Uterine smooth muscle cell (primary cell): ENCODE measurements at places on chromosomes 1 and 21. TPM values are rescaled to one million over a fixed set of nuclear protein-coding genes. Genes with fewer than 3 reads are reported as not detected.

Gene UFC1
- 85.5 and 86.7 TPM in 2 replicates for total RNA-seq

Gene KRTAP20-2
- total RNA-seq = not detected in 2 replicates

Gene KCND3
- total RNA-seq = under 0.01 and 0.25 TPM in 2 replicates

Gene MEX3A
- total RNA-seq = 0.89 and 1.7 TPM in 2 replicates

Gene SYT11
- 40.4 and 46.0 TPM in 2 replicates for total RNA-seq

Gene C4BPA
- not detected in 2 replicates for total RNA-seq

Gene RGS8
- under 0.01 TPM in 1 of 2 replicates, not detected in the other for total RNA-seq

Gene CAMK1G
- 8.4 and 14.6 TPM in 2 replicates for total RNA-seq

Gene LIPI
- not detected in 2 replicates for total RNA-seq

Gene PARS2
- 5.3 and 6.5 TPM in 2 replicates for total RNA-seq

Gene SRRM1
- 40.9 and 50.1 TPM in 2 replicates for total RNA-seq

Gene SFT2D2
- total RNA-seq = 41.5 and 41.6 TPM in 2 replicates

Gene S100A2
- total RNA-seq = 1.00 and 2.4 TPM in 2 replicates
